ENCODE measurements at places on chromosomes 16 and 17.

- no peak for DNase-seq
Observed at GRCh38 chr17:73315471-73315870, 3.7 kb upstream of the CDC42EP4 start.

DNA sequence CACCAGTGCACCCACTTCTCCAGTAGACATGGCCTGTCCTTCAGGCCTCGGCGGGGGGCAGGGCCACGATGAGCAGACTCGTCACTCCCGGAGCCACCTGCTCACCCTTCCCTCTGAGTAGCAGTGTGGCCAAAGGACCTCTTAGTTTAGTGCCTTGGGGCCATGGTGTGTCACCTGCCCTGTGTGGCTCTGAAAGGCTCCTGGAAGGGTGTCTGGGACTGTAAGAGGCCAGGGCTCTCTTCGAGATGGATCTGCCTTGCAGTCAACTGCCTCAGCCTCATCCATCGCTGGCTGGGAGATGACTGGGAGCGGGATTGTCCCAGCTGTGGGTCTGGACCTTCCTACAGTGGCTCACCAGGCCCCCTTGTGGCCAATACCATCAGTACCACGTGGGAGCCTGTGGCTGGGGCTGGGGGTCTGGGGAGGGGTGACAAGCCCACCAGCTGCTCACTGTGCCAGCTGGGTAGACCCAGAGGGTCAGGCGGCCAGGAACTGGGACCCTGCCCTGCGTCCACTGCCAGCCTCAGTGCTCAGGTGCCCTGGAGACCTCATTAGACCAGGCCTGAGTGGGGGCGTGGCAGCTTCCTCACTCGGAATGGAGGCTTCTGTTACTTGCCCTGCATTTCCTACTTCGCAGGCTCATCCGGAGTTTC is 133.4 kb downstream of the OR1D5 start:
- DNase-seq, result no peak

DNA sequence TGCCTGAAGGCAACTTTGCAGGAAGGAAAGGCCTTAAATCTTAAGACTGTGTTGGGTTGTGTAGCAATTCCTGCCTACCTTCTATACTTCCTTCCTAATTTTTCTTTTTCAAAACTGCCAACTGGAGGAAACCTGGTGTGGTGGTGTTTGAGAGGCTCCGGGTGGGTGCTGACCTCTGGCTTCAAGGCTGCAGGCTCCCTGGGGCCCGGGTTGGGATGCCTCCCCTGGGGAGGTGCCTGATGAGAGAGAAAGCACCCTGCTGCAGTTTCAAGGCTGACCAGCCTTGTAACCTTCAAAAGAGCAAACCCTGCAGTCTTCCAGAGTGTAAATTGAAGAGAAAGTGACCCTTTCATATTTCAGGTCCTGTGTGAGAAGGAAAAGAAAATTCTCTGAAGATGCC is 55.9 kb downstream of the MSI2 start:
- DNase-seq, result no peak

DNA sequence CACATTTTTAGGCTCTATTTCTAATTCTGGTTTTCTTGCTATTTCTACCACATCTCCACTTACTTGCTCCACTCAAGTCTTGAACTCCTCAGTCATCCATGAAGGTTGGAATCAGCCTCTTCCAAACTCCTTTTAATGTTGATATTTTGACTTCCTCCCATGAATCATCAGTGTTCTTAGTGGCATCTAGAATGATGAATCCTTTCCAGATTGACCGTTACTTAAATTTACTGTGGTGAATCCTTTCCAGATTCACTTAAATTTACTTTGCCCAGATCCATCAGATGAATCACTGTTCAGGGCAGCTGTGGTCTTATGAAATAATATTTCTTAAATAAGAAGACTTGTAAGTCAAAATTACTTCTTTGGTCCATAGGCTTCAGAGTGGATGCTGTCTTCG is 32.4 kb downstream of the CLTC start:
- no peak for DNase-seq

GRCh38 chr17:20116683-20117309 is 107.6 kb downstream of the SPECC1 start:
- peak; percentile 76 for DNase-seq

GRCh38 chr17:8499614-8500013 is 63.9 kb downstream of the NDEL1 start:
- DNase-seq, result no peak

DNA sequence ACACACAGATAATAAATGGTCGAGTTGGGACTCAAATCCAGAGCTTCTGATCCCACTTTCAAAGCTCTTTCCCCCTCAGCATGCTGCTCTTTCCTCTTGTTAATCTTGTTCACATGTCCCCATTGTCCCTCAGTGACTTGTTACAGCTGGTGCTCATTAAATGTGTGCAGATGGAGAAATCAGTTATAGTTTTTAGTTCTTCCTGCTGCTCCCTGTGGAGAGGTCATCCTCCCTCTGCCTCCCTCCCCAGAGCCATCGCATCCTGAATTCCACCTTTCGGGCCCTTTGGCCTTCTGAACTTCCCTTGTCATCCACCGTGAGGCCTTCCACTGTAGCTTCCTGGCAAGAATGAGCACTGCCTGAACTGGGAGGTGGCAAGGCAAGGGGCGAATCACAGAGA is 179.6 kb downstream of the WSCD1 start:
- DNase-seq, result no peak

DNA sequence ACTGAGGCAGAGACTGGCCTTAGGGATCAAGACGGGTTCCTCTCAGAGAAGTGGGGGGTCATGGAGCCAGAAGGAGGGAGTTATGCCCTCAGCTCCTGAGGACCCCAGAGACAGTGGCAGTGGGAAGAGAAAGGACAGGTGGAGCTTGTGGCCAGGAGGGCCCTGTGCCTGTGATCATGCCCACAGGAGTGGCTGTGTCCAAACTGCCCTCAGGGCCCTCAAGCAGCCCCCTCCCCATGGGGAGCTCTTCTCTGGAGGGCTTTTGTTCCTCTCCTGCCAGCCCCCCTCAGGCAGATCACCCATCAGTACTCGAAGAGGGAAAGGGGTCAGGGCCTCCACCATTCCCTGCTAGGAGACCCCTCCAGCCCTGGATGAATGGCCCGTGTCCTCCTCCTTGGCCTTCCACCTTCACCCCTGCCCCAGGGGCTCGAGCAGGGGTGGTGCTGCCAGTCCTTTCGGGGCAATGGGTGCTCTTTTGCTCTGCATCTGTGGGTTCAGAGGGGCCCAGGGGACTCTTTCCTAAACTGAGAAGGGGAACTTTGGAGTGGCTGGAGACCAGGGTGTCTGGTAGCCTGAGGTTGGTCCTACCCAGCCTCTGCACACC is 52.7 kb downstream of the BEAN1 start:
- DNase-seq, result no peak

DNA sequence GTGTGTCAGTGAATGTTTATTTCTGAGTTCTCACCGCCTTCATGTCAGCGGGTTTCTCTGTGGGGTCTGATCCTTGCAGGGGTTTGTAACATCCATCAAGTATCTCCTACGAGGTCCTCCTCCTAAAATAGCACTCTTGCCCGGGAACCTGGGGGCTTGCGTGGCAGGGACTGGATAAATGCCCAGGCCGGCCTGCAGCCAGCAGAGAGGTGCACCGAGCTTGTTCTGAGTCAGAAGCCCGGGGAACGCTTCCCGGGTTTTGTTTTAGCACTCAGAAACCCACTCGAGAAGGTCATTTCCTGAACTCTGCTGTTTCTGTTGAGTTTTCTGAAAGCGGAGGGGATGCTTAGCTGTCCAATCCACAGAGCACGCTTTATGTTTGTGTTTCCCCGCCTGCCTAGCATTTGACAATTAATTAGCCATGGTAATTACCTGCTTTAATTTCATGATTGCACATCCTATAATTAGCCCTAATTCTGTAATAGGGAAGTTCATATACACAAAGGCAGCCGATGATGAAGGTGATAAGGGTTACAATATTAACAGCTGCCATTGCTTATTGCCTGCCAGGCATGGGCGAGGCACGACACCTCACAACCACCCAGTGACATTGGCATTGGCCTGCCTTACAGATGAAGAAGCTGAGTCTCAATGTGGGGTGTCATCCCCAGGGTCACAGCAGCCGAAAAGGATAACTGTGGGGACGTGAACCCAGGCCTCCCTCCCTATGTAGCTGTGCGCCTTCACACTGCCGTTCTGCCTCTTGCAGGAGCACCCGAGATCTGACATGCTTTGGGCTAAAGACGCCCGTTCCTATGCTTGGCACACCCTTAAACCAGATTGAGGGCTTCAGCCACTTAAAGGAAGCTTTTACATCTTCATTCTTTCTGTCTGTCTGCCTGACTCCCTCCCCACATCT is 333.1 kb downstream of the CPPED1 start:
- DNase-seq, result no peak

DNA sequence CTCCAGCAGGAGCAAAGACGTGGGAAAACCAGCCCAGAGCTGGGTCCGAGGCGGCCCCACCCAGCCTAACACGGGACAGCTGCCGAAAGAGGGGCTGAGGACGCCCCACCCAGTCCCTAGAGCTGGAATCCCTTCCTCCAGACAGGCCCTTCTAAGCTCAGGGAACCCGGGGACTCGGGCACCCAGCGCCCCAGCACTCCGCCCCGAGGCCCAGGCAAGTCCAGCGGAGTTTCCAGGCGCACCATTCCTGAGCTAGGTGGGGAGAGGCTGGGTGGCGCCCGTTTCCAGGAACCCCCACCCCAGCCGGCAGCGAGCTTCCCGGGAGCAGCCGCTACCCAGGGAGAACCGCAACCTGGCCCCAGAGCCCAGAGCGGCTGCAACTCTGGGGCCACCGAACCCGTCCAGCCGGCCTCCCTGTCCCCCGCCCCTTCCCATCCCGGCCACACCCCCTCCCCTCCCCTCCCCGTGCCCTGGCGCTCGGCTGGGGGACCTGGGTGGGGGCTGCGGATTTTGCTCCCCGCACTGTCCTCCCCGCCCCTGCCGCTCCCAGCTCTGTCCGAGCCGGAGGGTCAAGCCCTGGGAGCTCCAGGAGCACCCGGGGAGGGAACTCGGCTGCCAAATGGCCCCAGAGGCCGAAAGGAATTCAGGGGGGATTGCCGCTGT is 536 bp downstream of the TMC6 start:
- DNase-seq, result peak; percentile 70

DNA sequence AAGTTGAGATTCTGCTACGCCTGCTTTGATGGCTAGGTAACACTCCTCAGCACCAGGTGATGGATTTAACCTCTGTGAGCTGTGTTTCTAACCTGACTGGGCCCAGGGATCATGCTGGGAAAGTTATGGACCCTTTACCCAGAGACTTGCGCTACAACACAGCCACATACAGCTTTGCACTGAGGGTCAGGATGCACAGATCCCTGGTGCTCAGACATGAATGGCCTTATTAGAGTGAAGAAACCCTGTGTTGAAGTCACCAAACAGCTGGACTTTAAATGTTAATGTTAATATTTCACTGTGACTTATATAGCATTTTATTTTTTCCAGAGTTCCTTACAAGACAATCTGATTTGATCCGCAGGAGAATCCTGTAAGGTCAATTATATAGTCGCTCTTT is 114.3 kb downstream of the MSI2 start:
- no peak for DNase-seq

GRCh38 chr17:60168654-60169053 is 18.9 kb downstream of the CA4 start:
- no peak for DNase-seq

GRCh38 chr17:15442311-15443180 is 24.9 kb downstream of the CDRT4 start:
- DNase-seq, result no peak

- no peak for DNase-seq
Observed at GRCh38 chr17:3750926-3751325, 27.2 kb downstream of the HASPIN start.

GRCh38 chr17:42677921-42678781 is 1.4 kb upstream of the PLEKHH3 start:
- peak; percentile 90 for DNase-seq

GRCh38 chr17:63623786-63624530 is 1.7 kb downstream of the MAP3K3 start:
- no peak for DNase-seq

- no peak for DNase-seq
Observed at GRCh38 chr16:49781401-49781800, 74.5 kb downstream of the ZNF423 start.

DNA sequence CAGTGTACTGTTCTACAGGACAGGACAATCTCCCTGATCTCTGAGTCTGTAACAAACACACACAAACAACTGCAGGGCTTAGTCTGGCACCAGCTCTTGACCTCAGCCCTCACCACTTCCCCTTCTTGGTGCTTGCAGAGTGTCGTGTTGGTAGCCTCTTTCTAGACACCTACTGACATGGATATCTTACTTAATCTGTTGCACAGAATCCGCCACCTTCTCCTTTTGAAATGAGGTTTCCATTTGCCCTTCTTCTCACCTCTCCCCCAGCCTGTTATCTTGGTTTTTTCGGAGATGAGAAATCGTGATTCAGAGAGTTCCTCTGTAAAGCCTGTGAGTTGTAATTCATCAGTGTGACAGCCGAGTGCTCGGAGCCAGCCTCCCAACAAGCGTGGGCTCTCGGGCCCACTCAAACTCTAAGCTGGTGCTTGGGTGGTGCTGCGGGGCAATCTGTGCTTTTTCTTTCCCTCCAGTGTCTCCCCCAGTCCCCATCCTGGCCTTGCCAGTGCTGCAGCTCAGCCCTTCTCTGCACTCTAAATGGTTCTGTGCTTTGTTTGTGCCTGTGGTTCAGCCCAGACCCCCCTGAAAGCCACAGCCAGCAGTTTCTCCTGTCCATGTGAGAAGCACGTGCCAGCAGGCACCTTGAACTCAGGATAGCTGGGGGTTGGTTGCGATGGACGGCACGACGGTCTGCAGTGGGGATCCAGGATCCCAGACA is 28.1 kb downstream of the KIAA0513 start:
- DNase-seq, result peak; percentile 65

GRCh38 chr17:65092262-65092661 is 35.7 kb upstream of the GNA13 start:
- no peak for DNase-seq

GRCh38 chr16:79897453-79898146 is 297.1 kb upstream of the MAF start:
- DNase-seq, result no peak

DNA sequence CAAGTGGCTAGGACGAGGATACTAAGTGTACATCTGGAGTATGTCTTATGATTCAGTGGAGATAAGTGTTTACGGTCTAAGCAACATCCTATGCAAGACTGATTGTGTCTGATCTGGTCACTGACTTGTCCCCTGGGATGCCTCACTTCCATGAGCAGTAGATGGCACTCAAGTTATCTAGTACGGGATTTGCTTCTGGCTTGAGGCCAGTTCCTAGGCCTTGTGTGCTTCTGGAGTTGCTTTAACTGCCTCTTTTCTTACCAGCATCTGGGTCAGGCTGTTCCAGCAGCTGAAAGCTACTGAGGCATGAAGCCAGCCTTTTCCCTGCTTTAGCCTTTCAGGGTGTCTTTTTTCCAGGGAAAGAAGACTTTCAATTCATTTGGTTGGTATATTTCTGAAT is 23.0 kb downstream of the SUPT6H start:
- DNase-seq, result peak; percentile 31

DNA sequence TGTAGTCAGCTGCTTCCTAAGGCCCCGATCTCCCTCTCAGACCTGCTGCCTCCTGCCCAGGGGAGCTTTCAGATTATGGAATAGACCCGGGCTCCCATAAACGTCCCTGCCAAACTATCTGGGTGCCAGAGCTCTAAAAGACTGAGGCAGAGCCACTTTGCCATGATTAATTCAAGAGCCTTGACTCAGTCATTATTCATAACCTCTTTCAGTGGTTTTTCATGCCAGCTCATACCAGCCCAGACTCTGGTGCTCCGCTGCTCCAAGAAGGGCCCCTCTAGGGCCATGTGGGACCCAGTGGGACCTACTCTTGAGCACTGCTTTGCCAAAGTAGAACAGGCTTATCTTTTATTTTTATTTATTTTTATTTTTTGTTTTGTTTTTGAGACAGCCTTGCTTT is 23.9 kb downstream of the DNAI2 start:
- DNase-seq, result no peak
